ENCODE measurements at places on chromosomes 12 and 14. TPM values are rescaled to one million over a fixed set of nuclear protein-coding genes. Genes with fewer than 3 reads are reported as not detected.
A peak's percentile ranks its signal among the peaks of the same experiment; 100 is the strongest.

The ASB2 gene
- 0.35 TPM for total RNA-seq

The LRP10 gene
- 13.3 TPM for total RNA-seq

The LGR5 gene
- 0.09 TPM for total RNA-seq

The GPR65 gene
- not detected for total RNA-seq

The ABHD12B gene
- 42.4 TPM for total RNA-seq

The DHRS4L2 gene
- 10.2 TPM for total RNA-seq

The WSCD2 gene
- 0.92 TPM for total RNA-seq

The PRKD1 gene
- 2.7 TPM for total RNA-seq

The IQSEC3 gene
- total RNA-seq, result 0.50 TPM

DNA sequence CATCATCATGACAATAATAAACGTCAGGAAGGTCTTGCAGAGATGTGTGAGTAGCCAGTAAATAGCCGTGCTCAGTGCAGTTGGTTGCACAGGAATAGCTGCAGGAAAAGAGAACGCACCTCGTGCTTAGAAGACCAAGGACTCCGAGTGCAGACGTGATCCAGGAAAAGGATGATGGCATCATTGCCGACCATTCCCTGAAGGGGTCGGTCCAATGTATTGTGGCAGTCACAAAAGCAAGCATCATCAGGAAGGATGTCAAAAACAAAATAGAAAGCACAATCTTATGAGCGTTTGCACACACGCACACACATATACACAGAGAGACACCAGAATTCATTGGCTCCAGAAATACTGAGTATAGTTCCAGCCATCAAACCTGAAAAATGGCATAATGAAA lies 12.8 kb downstream of the DUSP6 start:
- DNase-seq, result no peak

- DNase-seq, result no peak
Measured at GRCh38 chr14:101624536-101624935, 63.2 kb downstream of the DIO3 start.

- no peak for DNase-seq
Measured at GRCh38 chr12:3222306-3222705, 145.1 kb downstream of the TSPAN9 start.

DNA sequence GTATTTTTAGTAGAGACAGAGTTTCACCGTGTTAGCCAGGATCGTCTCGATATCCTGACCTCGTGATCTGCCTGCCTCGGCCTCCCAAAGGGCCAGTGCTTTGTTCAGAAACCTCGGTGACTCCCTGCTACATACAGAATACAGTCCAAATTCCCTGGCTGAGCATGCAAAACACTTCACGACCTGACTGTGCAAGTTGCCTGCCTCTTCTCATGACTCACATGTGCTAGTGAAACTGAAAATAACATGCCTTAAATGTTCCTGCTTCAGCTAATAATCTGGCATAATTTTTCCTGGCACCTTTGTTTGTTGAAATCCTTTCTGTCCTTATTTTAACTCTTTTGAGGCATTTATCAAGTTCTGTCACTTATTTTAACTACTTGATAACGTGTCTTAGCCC lies 8.2 kb downstream of the DMAC2L start:
- DNase-seq, result no peak

- no peak for DNase-seq
Measured at GRCh38 chr14:56004323-56004722, 113.9 kb upstream of the PELI2 start.

DNA sequence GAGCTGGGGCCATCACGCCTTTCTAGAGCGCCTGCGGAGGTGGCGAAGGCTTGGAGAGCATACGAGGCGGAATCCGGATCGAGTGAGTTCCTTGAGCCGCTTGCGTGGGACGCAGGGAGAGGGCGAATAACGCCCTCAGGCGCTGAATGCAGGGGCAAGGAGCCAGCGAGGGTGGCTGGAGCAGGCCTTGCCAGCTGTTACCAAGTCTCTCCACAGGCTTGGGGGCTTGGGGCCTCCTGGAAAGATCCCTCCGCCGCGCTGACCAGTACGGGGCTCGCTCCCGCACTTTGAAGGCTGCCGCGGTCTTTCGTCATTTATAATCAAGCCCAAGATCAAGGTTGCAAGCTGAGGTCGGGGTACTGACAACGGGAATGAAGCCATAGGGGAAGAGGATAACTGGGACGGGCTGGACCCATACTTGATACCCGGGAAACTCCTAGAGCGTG lies 1.2 kb downstream of the FLRT2 start:
- peak; percentile 75 for DNase-seq

DNA sequence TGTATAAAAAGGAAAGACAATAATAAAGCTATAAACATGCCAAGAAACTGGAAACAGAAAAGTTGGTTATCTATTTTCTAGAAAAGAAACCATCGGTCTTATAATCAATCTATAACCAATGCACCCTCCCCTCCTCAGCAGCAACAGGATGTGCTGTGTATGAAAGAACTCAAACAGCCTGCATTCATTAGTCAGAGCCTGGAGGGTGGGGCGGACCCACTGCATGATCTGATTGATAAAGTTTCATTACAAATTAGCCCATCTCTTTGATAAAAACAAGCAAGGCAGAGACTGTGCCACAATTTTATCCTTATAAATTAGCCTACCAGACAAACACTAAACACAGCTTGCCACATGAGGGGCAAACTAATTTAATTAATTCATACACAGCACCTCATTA lies 448.1 kb downstream of the BCAT1 start:
- no peak for DNase-seq

DNA sequence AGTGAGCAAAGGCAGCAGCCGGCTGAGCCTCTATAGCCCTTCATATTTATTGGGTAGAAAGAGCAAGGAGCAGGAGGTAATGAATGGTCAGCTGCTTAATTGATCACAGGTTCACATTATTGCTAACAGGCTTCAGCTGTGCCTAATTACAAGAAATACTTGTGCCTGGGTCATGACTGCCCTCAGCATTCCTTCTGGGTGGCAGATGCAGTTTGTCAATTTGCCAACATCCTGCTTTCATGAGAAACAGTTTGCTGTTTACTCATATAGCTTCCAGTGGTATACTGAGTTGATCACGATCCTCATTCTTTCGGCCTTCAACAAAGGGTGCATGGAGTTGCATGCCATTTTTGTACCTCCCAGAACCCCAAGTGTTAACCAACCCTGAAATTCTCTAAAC lies 81.0 kb upstream of the PLEKHG7 start:
- DNase-seq, result no peak

DNA sequence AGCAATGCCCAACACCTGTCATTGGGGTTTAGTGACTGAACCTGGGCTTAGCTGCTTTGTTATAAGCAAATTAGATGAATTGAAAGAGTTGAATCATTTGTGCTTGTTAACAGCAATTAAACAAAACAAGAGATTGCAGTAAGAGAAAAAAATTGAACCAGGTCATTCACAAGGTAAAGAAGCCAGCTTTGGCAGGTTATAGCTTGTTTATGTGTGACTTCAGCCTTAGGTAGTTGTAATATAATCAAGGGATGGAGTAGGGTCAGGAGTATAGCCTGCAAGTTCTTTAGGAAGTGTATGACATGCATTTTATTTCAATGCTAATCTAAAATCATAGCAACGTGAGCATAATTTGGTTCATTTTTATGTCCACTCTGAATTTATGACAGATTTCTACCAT lies 63.4 kb upstream of the PLEKHG3 start:
- DNase-seq, result no peak

- no peak for DNase-seq
Measured at GRCh38 chr12:20039562-20039961, 328.8 kb upstream of the PDE3A start.

GRCh38 chr12:54021432-54022013 lies 6.7 kb upstream of the HOXC6 start:
- DNase-seq, result peak; percentile 94

DNA sequence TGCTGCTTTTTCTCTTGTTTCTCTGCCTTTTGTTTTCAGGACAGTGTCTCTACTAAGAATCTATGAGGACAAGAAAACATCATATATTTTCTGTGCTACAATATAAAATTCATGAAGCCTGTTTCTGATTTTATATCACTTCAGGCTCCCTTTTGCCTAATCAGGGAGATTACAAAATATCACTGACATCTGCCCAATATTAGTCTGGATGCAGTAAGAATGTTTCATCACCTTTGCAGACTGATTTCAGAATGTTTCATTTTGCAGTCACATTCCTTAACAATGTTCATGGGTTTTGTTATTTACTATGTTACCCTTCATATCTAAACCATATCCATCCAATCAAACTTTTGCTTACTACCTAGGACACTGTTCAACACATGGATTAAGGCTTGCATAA lies 491 bp upstream of the CLEC6A start:
- DNase-seq, result no peak

DNA sequence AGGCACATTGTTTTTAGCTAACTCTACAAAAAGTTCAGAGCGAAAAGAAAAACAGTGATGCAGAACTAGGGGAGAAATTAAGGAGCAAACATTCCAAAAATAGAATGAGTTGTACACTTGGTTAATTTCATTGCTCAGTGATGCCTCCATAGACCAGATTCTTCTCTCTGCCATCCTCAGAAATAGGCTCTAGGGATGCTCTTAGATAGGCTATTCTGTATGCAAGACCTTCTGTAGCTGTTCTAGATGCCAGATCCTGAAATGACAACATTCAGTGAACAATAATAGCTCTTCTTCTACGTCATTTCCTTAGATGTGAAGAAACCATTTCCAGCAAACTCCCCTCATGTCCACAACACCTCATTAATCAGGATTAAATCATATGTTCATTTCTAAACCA lies 466.3 kb downstream of the DIO2 start:
- no peak for DNase-seq

DNA sequence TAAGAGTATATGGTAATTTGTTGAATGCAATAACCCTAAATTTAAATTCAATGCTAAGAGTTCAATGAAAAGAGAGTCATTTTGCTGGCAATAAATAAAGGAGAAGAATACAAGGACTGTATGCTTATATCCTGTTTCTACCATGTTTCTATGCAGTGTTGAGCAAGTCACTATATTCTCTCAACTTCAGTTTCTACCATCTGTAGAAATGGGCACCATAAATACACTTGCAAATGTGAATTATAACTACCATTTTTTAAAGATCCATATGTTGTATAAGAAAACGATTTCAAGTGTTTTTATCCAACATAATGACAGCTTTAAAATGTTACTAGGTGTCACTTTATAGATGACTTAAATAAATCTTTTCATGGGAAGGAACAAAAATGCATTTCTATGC lies 170.3 kb downstream of the CEP128 start:
- DNase-seq, result no peak

GRCh38 chr12:11861155-11861863 lies 209.4 kb upstream of the BCL2L14 start:
- DNase-seq, result no peak

GRCh38 chr12:115943630-115944391 lies 333.7 kb downstream of the MED13L start:
- DNase-seq, result no peak

- DNase-seq, result peak; percentile 52
Measured at GRCh38 chr12:18283831-18284230, 22.5 kb downstream of the PIK3C2G start.

DNA sequence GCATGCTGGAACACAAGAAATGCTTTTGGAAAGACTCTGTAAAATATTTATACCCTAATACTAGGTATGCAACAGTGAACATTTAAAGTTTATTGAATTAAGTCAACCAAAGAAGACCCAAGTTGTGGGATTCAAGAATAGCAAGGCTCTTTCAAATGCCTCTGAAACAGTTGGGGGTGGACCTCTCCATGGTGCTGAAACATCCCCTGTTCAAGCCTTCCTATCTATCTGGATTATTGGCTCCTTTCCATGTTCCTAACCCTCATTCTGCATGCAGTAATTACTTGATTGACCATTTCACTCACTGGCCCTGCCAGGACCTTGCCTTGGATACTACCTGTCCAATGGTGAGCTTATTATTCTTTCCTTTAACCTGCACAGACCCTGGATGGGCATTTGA lies 349.7 kb downstream of the NRXN3 start:
- DNase-seq, result peak; percentile 53

DNA sequence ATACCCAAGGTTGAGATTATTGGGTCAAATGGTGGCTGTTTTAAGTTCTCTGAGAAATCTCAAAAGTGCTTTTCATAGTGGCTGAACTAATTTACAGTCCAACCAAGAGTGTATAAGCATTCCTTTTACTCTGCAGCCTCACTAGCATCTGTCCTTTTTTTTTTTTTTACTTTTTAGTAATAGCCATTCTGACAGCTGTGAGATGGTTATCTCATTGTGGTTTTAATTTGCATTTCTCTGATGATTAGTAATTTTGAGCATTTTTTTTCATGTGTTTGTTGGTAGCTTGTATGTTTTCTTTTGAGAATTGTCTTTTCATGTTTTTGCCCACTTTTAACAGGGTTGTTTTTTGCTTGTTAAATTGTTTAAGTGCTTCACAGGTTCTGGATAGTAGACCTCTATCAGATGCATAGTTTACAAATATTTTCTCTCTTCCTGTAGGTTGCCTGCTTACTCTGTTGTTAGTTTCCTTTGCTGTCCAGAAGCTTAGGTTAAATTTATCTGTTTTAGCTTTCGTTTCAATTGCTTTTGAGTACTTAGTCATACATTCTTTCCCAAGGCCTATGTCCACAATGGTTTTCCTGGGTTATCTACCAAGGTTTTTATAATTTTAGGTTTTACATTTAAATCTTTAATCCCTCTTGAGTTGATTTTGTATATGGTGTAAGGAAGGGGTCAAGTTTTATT lies 881.3 kb upstream of the SEL1L start:
- DNase-seq, result no peak

GRCh38 chr12:124635316-124635715 lies 67.9 kb upstream of the NCOR2 start:
- no peak for DNase-seq

GRCh38 chr12:92735131-92735721 lies 32.4 kb downstream of the PLEKHG7 start:
- DNase-seq, result no peak

DNA sequence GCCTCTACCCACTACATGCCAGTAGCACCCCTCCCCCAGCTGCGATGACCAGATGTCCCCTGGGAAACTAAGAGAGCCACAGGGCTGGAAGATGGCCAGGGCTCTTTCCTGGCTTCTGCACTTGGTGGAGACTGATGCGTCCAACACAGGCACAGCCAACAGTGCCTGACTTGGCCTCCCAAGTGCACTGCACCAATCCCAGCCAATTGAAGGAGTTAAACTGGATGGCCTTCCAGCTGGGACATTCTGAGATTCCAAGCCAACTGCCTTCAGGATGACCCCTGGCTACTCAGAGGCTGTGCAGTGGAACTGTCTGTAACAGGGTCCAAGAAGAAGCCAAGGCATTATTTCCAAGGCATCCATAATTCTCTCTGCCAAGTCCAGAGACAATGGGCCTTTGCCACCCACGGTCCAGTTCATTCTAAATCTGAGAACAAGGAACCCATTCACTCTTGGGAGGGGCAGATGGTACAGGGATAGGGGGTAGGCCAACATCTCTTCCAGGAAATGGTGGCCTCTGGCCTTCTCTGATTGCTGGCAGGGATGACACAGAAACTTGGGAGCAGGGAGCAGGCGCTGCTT lies 35.2 kb downstream of the PRIMA1 start:
- no peak for DNase-seq

DNA sequence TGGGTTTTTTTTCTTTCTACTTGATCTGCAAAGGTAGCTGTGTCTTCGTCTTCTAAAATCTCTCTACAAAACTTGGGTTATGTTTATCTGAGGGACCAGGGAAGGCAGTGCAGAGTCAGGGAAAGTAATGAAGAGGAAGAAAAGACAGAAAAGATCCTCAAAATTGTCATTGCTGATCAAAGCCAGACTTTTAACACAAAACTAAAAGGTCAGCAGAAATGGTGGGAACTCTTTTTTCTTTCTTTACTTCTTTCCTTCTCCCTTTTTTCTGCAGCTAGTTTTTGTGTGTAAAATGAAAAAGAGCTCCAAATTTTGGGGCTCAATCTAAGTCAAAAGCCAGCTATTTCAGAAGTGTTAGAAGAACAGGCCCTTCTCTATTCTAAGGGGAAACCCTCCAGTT lies 11.9 kb downstream of the DPF3 start:
- no peak for DNase-seq

- no peak for DNase-seq
Measured at GRCh38 chr12:52794479-52795331, 1.2 kb downstream of the KRT3 start.
